IMR-90 (cell line): ENCODE measurements at places on chromosomes 5 and 9. TPM values are rescaled to one million over a fixed set of nuclear protein-coding genes. Genes with fewer than 3 reads are reported as not detected.

DNA sequence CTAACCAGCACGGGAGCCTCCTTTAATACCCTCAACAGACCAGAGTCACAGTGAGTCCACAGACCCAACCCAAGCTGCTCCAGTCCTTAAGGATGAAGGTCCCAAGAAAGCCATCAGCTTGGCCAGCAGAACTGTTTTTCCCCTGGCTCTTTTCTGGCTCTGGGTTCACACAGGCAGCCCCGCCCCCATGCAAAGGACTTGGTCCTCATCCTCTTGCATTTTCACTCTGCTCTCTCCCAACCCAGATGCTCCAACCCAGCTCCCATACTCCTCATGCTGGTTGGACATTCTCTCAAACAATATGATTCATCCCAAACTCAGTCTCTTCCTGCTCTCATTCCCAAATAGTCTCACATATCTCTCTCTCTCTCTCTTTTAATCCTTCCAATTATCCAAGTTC lies 74.2 kb upstream of the SPOCK1 start:
- DNase-seq: no peak

GRCh38 chr5:88688984-88689667 lies 193.9 kb downstream of the MEF2C start:
- no peak for DNase-seq

DNA sequence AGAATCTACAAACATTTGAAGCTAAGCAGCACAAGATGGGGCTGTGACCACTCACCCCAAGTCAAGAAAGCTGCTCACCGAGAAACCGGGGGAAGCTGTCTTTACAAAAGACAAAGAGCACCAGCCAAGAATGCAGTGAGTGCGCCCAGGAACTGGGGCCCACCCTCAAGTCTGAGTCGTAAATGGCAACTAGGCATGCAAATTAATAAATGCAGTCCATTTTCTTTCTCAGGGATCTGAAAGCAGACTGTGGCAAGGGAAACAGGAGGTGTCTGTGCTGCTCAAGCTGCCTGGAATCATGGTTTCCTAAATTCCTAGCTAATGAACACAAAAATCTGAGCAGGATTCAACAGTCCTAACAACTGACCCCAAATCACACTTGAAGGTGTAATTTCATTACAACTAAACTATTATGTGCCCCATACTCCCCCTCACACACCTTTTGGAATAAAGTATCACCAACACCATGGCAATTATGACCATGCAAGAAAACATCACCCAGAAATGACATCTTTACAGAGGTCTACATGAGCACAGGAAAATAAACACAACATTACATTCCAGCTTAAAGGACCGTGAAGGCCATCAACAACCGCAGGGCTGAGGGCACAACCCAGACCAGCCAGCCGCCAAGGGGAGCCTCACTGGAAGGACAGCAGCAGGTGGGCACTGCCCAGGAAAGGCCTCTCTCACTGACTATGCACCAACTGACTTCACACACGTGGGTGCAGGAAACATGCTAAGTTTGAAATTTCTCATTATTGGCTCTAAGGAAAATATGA lies 17.6 kb downstream of the NSUN2 start:
- DNase-seq: peak; percentile 28

- no peak for DNase-seq
These were observed 17.6 kb downstream of the CWC27 start for GRCh38 chr5:64786372-64786771.

DNA sequence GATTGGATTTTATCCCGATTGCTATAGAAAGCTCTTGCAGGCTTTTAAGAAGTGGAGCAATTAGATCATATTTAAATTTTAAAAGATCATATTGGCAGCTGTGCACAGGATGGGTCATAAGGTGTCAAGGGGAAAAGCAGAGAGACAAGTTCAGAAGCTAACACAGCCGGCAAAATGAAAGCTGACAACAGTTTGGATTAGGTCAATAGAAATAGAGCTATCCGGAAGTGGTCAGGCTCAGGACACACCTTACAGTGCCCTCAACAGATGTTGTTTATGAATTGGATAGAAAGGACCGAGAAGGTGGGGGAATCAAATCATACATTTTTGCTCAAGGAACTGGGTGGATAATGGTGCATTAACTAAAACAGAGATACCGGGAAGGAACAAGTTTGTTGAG lies 46.3 kb upstream of the MARCHF11 start:
- DNase-seq: no peak

- DNase-seq: no peak
These were observed 28.2 kb downstream of the RASGEF1C start for GRCh38 chr5:180180846-180181245.

- no peak for DNase-seq
These were observed 34.3 kb downstream of the UBE2R2 start for GRCh38 chr9:33851301-33851700.

GRCh38 chr9:137087409-137087925 lies 682 bp downstream of the MAN1B1 start:
- DNase-seq: no peak

- no peak for DNase-seq
These were observed 76.1 kb upstream of the OTULINL start for GRCh38 chr5:14505310-14506139.

DNA sequence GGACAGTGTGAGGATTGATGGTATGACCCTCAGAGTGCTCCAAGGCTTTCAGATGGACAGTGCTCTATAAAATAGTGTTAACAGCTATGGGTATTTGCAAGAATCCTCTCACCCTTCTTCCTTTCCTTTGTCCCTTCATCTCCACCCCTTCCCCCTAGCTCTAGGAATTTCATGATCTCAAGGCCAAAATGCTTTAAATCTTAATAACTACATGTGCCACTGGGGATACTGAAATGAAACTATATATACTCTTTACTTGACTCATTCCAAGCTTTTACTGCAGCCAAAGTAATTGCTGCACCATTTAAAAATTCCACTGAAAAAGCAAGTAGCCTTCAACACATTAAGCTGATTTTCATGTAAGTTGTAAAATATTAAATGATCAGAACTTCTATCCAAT lies 361.6 kb upstream of the SLC30A5 start:
- no peak for DNase-seq

GRCh38 chr5:73201547-73202513 lies 28.8 kb downstream of the TMEM174 start:
- DNase-seq: peak; percentile 47

DNA sequence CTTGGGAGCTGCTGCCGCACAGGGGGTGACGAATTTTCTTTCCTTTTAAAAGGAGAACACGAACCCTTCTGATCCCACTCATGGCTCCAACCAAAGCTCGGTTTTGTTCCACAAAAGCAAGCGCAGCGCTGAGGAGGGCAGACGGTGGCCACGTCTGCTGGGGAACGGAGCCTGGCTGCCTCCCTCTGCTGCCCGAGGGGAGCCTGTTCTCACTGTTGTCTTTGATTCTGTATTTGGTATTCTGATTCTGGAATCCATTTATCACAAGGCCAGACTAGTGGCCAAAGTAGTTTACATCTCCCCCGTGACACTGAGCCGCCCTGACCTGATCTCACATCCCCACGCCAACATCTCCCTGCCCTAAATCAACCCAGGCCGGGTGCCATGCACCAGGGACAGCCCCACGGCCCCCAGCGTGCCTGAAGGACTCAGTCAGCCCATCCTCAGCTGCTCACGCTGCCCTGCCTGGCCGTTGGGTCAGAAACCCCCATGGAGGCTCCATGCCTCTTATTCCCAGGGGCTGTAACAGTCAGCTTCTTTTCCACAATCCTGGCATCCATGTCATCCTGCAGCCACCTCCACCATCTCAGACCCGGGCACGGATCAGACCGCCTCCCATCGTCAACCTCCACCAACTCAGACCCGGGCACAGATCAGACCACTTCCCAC lies 6.7 kb upstream of the NSMF start:
- DNase-seq: no peak

GRCh38 chr9:124522121-124523098 lies 15.2 kb upstream of the NR5A1 start:
- DNase-seq: peak; percentile 31

DNA sequence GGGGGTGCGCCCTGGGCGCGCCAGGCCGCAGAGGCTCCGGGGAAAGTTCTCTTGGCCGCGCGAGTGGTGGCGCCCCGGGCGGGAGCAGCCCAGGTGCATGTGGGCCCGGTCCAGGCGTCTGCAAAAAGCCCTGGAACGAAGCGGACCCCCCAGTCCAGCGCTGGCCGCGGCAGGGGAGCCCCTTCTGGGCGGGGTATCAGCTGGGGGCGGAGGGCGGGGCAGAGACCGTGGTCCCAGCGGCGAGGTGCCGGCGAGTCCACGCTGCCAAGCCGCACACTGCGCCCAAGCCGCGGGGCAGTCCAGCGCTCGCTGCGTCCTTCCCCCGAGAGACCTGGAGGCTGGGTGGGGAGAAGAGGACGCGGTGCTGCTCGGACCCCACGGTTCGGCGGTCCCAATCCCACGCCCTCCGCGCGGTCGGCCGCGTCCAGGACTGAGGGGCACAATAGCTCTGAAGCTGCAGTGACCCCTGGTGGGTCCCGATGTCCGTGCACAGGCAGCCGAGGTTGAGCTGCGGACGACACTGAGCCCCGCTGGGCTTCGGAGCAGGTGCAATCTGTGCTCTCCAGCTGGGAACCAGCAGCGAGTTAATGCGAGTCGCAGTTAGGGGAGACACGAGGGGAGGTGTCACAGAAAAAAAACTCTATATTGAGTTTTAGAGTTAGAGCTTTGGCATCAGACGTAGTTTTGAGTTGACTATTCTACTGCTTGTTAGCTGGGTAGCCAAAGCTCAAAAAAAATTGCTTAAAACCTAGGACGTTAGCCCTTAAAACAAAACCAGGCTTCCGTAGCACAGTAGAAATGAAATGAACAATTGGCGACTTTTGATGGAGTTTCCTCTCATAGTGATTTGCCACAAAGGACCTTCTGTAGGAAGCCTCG lies 1.1 kb upstream of the EPB41L4A start:
- DNase-seq: peak; percentile 5

DNA sequence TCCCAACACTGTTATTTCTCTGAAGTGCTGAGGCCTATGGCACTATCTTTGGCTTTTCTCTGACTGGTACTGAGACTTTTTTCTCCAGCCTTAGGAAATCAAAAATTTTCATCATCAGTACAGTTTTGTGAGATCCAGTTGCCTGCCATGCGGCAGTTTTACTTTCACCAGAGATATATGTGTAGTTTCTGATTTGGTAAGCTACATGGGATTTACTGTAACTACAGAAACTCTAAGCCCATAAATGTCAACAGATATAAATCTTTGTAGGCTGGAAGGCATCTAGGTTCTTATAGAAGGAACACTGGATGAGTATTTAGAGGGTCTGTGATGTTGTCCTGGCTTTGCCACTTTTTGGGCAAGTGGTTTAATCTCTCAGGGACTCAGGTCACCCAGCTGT lies 69.0 kb downstream of the DOCK2 start:
- DNase-seq: no peak

Gene GRXCR2
- not detected in 2 replicates for polyA plus RNA-seq

Gene PDLIM4
- polyA plus RNA-seq: 214 and 225 TPM in 2 replicates

Gene HEMGN
- polyA plus RNA-seq: not detected in 2 replicates

Gene PCDHGB1
- 1.9 TPM in 2 replicates for polyA plus RNA-seq

Gene HAUS6
- polyA plus RNA-seq: 5.1 and 5.8 TPM in 2 replicates

Gene KCNMB1
- not detected in 2 replicates for polyA plus RNA-seq
